ENCODE measurements at places on chromosomes 12 and 14.

DNA sequence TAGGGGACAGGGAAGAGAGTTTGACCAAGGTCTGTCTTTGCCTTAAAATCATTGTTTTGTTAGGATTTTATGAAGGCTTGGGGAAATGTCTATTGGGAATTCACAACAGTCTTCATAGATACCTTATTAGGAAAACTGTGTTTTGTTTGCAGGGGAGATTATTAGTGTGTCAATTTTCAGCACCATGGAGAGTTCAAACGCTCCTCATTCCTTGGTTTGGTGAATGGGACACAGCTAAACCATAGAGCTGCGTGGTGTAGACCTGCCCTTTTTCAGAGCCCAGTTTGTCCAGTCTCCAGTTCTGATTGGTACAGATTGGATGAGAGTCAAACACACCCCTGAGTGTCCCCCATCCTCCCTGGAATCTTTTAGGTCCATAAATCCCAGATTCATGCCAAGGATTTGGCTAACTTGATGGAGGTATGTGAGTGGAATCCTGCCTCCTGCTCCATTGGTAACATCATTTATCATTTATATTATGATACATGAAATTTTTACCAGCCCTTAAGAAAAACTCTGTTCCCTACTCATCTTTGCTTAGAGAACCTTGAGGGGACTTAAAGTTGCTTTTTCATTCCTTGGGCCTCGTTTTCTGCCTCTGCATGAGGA lies 12.0 kb downstream of the NGDN start:
- DNase-seq, result no peak

- DNase-seq, result peak; percentile 83
Measured at GRCh38 chr14:61130512-61131260, 149.6 kb downstream of the SLC38A6 start.

DNA sequence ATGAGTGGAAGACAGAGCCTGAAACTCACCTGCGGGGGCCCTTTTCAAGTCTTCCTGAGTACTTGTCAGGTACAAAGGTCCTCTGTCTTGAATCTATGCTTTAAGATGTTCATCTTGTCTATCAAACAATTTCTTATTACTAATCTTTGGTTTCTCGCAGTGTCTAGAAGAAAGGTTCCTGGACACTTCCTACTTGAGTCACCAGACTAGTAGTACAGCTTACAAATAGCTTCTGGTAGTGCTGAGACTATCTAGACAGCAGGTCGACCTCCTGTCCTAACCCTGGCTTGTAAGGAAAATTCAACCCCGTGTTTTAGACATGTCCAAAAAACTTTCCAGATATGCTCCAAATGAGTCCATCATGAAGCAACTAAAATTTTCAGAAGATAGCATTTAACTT lies 11.2 kb upstream of the ARID2 start:
- no peak for DNase-seq

- peak; percentile 25 for DNase-seq
Measured at GRCh38 chr12:104055686-104056388, 5.8 kb upstream of the GLT8D2 start.

DNA sequence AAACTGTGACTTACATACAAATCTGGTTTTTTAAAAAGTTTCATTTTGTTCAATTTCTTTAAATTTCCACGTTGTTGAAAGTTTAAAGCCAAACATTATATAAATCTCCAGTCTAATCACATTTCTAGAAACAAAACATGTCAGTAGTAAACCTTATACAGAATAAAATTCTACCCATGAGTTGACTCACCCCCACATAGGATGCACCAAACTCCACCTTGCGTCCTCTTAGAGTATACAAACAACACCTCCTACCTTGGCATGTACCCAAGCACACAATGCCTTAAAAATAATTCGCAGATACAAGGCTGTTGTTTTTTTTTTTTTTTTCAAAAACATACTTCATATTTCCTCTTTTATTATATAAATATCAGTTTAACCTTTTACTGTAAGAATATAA lies 3.3 kb downstream of the FBXL14 start:
- DNase-seq, result no peak

GRCh38 chr12:88944397-88944796 lies 364.1 kb upstream of the KITLG start:
- no peak for DNase-seq

DNA sequence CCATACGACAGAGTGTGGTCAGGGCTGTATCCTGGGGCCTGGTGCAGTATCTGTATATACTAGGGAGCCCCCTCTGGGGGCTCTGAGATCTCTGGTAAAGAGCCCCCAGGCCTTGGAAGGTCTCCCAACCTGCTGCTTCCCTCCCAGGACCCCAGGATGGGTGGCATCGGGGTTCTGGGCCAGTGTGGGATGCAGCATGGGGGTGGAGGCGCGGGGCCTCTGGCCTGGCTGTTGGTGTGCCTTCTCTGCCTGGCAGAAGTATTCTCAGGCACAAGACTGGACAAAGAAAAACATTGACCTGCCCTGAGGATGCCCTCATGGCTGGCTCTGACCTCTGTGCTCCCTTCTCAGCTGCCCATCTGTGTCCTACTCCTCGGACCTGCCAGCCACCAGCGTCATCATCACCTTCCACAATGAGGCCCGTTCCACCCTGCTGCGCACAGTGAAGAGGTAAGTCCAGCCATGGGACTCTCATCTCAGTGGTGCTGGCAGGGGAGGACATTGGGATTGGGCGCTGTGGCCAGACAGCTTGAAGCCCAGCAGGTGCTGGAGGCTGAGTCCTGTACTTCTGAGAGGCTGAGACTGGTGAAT lies 64.5 kb downstream of the GALNT16 start:
- DNase-seq, result no peak

DNA sequence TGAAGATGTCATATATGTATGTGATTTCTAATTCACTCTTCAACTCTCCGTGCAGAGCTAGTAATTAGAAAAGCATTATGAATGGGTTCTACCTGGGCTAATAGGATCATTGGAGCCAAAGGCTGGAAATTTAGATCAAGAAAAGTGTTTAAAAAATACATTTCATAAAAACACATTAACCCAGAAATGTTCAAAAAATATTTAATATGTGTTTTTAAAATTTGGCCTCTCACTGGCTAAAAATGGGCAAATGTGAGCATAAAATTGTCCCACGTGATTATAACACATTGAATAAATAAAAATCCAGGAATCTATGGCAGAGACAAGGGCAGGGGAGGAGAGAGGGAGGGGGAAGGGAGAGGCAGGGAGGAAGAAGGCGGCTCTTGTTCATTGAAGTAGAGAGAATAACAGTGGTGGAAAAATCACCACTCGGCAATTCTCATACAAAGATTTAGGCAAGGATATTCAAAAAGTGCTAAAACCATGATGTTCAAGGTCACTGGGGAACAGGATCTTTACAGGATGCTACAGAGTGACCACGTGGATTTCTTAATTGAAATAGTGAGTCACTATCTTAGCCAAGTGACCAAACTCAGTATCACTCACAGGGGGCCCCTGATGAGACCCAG lies 38.8 kb downstream of the FBXO21 start:
- DNase-seq, result no peak

- no peak for DNase-seq
Measured at GRCh38 chr14:106808458-106808857, 1282.1 kb downstream of the TMEM121 start.

DNA sequence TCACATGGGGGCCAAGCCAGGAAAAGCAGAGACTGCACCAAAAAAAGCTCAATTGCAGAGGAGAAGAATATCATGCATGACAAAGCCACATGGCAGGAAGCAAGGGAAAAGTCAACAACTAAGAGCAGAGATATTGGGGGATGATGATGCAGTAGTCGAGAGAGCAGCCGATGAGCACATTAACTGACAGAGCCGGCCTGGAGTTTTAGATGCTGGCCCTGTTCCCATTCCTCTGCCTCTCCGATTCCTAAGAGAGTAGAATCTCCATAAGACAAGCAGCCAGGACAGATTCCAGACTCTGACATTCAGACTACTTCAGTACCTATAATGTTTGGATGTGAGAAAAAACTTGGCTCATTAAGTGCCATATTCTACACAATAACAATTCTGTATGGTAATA lies 155.9 kb downstream of the KCNH5 start:
- DNase-seq, result no peak

GRCh38 chr14:101444116-101444515 lies 117.2 kb upstream of the DIO3 start:
- no peak for DNase-seq

DNA sequence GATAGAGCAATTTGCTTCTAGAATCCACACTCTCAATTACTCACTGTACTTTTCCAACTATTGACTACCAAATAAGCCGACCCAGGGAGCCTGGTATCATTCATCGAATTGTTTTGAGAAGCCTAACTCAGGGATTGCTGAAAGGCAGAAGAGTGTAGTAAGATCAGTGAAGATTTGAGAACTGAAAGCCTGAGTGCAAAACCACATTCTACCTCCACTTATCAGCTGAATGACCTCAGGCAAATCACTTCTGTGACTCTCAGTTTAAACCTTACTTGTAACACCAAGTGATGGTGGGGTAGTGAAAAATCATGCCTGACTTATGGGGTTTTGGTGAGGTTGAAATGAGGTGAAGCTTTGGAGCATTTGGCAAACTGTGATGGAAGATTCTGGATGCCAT lies 126.1 kb upstream of the MAX start:
- DNase-seq, result no peak

GRCh38 chr14:92755495-92755894 lies 7.1 kb upstream of the LGMN start:
- DNase-seq, result no peak

DNA sequence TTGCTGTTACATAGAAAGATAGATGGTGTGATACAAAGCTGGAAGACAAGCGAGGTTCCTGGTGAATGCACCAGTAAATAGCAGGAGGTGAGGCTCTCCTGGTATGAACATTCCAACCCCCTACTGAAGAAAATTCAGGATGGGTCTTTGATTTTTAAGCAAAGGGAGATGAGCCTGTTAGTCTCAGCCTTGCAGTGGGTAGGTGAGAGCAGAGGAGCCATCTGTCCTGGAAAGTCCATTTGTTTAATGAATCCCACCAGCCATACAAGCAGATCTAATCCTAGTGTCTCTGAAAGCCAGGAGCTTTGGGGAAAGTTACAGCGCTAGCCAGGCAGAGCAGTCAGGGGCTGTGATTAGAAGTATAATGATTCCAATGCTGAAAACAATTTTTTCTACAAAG lies 234.8 kb upstream of the FOXN3 start:
- no peak for DNase-seq

DNA sequence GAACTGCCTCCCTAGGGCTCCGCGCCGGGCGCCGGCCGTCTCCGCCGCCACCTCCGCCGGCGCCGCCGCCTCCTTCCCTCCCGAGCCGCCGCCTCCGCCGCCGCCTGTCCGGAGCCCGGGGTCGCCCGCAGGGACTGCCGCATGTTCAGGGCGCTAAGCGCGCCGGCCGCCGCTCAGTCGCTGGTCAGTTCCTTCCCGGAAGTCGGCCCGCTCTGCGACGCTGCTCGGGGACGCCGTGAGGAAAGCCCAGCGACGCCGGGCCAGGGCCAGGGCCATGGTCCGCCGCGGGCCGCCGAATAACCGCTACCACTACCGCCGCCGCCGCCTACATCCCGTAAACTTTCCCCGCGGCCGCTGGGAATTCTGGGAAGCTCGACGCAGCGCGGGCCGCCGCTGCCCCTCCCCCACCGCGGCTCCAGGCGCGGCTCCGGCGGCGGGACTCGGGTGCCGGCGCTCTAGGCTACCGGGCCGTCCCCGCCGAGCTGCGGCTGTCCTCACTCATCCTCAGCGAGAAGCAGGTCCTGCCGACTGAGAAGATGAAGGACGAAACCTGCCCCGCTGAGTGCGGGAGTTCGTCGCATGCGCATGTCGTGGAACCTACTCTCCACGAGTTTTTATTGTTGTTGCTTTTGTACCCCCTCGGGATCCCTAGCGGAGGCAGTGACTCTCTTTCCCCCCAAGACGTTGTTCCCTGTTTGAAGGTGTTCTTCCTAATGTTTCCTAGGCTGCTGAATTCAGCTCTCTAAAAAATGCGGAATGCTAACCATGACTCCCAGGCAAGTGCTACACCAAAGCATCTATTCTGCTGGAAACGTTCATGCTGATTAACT lies at the start of gene SAV1:
TSS of gene SAV1 (minus strand) at position 311 of the 830 bp plus-strand sequence. CDS start 339 bp downstream, outside the sequence.
- DNase-seq, result peak; percentile 91

GRCh38 chr12:5965950-5966383 lies 20.9 kb upstream of the ANO2 start:
- DNase-seq, result no peak

- no peak for DNase-seq
Measured at GRCh38 chr12:12909995-12910420, 18.6 kb downstream of the GPRC5A start.

DNA sequence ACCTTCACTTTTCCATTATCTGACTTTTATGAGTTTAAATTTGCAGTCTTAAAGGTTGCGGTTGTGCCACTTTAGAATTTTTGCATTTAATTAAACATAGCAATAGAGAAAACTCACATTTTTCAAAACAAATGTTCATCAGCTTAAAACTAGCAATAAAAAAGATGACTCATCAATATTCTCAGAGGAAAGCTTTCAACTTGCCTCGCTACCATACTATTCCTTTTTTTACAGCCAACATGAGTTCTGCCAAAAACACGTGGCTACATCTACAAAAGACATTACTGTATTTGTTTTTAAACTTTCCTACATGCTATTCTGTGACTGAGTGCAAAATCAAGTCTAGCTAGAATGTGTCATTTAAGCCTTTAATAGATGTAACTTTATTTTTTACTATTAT lies 497.1 kb downstream of the RPS29 start:
- no peak for DNase-seq

- no peak for DNase-seq
Measured at GRCh38 chr12:74476234-74476633, 61.4 kb upstream of the ATXN7L3B start.

- no peak for DNase-seq
Measured at GRCh38 chr12:63419154-63419553, 249.1 kb downstream of the DPY19L2 start.

DNA sequence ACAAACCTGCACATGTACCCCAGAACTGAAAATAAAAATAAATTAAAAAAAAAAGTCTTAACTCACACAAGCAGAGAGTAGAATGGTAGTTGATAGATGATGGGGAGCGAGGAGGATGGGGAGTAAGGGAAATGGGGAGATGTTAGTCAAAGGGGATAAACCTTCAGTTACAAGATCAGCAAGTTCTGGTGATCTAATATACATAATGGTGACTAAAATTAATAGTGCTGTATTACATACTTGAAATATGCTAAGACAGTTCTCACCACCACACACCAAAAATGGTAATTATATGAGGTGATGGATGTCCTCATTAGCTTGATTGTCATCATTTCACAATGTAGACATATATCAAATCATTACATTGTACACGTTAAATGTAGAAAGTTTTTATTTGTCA lies 3.2 kb upstream of the C12orf42 start:
- DNase-seq, result no peak

GRCh38 chr12:24754690-24755638 lies 193.9 kb downstream of the BCAT1 start:
- DNase-seq, result no peak

DNA sequence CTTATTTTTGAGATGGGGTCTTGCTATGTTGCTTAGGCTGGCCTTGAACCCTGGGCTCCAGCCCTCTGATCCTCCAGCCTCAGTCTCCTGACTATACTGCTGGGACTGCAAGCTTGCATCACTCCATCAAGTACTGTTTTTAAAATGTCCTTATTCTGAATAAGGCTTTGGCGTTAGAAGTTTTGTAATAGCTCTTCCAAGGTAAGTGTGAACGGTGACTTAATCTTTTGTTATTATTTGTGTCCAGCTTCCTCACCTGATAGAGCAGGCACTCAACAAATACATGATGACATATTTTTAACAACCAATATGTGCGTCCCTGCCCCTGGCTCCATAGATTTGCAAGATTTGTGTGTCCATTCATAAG lies 1.4 kb downstream of the C1RL start:
- DNase-seq, result no peak
